Pulmonary artery endothelial cell (primary cell): ENCODE measurements at places on chromosomes 16 and 17. TPM values are rescaled to one million over a fixed set of nuclear protein-coding genes. Genes with fewer than 3 reads are reported as not detected.

Gene ADAD2
- total RNA-seq, result not detected in 2 replicates

Gene ZACN
- total RNA-seq, result not detected in 2 replicates

Gene TPSAB1
- not detected in 2 replicates for total RNA-seq

Gene CES5A
- total RNA-seq, result not detected in 2 replicates

Gene UNC45B
- not detected in 2 replicates for total RNA-seq
